ENCODE measurements at places on chromosomes 2 and 18.

DNA sequence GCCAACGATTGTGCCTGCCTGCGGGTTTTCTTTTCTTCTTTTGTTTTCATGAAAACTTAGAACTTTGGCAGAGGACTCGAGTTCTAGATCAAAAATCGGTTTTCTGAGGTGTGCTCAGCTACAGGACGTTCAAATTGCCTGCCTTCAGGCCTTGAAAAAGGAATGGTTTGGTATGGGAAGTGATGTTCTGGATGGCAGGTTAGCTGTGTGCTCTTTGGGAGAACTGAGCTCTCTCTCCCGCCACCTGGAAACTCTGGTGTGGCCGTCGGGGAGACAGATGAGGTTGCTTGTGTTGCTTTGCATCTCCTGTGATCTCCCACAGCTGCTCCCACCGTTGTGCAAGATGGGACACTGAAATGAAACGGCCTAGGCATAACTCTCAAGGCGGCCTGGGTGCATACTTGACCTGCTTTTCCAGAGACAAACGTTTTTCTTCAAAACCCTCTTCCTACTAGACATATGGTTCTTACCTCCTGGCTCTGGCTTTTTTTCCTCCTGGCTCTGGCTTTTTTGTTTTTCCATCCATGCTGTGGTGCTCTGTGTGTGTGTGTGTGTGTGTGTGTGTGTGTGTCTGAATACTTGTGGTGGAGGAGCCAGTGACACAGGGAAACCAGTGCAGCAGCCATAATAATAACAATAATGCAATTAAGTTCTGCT is 2.0 kb downstream of the FMNL2 start:
- DNase-seq = peak; percentile 36

DNA sequence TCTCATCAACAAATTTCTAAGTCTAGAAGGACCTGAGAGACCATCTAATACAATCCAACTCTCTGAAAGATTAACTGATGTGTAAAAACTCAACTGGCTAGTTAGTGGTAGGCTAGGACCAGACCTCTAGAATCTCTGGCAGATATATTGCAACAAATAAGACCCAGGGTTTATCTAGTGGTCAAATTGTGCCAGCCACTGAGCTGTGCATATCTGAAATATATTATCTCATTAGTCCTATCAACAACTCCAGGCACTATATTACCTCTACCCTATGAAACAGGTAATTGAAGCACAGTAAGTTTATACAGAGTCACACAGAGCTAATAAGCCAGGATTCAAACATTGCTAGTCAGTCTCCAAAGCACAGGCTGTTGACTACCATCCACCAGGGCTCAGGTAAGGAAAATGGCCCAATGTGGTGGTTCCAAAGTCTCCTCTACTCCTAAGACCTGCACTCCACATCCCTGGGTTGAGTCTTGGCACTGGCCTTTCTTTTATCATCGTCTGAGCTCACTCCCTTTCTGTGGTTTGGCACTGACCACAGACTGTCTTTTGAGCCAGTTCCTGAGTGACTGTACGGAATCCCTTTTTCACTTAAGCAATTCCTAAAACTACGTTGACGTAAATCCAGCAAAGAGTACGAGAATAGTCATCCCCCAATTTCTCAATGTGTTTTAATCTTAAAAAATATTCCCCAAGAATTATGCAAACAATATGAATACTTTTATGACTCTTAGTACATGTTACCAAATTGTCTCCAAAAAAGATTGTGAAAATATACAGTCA is 11.9 kb upstream of the PID1 start:
- DNase-seq = no peak

GRCh38 chr2:235458839-235459273 is 35.0 kb upstream of the AGAP1 start:
- no peak for DNase-seq

GRCh38 chr2:215879977-215880940 is 133.1 kb downstream of the MREG start:
- no peak for DNase-seq

- DNase-seq = no peak
Measured at GRCh38 chr2:159090514-159091201, 122.2 kb downstream of the TANC1 start.

- no peak for DNase-seq
Measured at GRCh38 chr18:69326094-69326493, 74.6 kb upstream of the DOK6 start.

DNA sequence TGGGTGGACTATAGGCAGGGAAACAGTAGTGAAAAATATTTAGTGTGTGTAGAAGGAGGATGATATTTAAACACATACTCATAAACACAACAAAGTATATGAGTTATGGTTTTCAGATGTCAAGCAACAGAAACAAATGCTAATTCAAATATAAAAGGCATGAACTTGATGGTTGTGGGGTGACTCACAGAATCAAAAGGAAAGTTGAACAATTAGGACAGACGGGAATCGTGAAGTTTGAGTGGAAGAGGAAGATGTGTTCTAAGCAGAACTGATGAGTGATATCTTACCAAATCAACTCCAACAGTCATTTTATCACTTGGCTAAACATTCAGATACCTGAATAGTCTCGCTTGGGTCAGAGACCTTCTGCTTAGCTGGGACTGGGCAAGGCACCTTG is 53.6 kb upstream of the ITGA6 start:
- DNase-seq = no peak

DNA sequence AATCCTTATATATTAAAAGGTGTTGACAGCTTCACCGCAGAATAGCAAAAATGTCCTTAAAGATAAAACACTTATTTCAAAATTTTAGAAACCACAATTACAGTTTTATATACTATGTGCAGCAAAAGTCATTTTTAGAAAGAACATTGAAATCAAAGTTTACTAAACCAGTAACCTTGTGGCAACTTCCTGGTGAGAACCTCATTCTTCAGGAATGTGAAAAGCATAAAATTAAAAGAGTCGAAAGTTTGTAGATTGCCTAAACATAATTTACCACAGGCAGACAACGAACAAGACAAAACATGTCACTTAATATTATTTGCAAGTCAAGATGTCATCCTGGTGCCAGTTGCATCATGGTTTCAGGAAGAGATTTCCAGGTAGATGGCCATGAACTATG is 108.3 kb upstream of the NRP2 start:
- DNase-seq = no peak

- DNase-seq = no peak
Measured at GRCh38 chr2:165475277-165476004, 5.9 kb downstream of the CSRNP3 start.

GRCh38 chr2:170462433-170463205 is 252.5 kb upstream of the SP5 start:
- no peak for DNase-seq

- DNase-seq = no peak
Measured at GRCh38 chr2:86221066-86221684, 21.9 kb downstream of the MRPL35 start.

- DNase-seq = no peak
Measured at GRCh38 chr2:170610615-170611014, 104.5 kb upstream of the SP5 start.

DNA sequence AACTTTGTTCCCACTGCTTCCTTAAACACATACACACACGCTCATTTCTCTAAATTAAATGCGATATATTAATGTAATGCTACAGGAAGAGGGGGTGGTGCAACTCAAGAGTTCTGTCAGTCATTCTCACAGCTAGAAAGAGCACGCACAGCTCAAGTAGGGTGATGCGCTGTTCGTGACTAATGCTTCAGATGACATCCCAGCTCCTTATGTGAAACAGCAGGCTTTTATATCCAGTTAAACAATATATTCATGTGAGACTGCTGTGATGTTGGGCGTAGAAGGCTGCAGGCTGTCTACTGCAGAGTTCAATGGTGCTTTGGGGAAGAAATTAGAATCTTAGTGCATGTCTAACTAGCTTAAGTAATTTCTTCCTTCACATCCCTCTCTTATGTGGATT is 912.6 kb upstream of the FSHR start:
- DNase-seq = peak; percentile 75

DNA sequence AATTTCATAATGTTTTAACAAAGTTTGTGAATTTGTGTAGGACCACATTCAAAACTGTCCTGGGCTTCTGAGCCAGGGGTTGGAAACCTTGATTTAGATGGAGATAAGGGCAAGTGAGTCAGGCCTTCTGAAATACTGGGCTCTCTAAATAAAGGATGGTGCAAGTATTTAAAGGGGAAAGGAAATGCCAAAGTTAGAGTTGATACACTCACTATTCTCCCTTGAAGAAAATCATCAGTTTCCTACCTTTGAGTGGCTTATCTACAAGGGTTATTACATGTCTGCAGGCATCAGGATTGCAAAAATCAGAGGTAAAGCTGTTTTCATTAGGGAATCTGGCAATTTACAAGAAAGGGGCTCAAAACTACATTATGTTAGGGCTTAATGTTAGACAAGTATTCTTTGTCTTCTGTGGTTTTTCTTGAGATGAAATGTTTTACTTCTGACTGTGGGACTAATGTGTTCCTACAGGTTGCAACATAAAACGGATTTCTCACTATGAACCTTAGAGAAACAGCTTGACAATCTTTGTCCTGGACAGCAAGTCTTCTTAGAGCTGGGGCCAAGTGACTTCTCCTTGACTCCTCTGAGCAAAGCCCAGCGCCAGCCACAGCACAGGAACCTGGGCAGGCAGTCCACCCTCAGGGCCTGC is 31.1 kb downstream of the RNU4ATAC start:
- DNase-seq = no peak

DNA sequence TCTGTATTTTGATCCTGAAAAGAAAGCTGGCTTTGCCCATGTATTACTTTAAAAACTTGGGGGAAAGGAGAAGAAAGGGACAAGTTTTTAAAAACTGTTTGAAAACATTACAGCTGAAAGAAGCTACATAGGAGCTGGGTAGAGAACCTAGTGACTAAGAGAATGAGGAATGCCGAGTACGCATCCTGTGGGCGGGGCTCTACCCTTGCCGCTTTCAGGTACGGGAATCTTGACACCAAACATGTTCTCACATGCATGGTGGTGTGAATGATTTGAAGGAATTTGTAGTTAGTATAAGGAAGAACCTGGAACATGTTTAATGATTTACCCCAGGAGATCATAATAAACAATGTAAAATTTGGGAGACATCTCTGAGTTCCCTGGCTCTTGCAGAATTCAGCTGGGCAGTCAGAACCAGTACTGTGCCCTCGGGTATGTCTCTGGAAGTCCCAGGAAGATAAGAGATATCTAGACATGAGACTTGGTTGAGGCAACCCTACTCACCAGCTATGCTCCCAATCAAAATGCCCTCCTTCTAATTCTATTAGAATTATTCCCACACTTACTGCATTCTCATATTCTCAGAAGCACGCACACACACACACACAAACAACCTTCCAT is 16.5 kb upstream of the TGFA start:
- DNase-seq = no peak

DNA sequence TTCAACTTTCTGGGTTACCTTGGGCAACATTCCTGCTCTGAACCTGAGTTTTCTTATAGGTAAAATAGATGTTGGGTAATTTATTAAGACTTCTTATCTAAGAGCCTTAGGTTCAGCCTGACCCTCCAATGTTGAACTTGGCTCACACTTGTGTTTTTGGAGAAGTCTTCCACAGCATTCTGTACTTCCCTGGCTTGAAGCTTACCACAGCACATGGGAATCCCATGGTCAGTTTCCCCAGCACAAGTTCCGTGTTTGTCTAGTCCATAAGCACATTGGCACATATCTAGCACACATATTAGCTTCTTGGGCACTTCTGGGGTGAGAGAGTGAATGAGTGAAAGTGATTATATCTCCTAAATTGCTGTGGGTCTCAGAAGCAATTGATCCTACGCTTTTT is 782.5 kb upstream of the HS6ST1 start:
- DNase-seq = no peak

- DNase-seq = no peak
Measured at GRCh38 chr2:85213901-85214512, 80.8 kb downstream of the TCF7L1 start.

- DNase-seq = no peak
Measured at GRCh38 chr2:153875801-153876466, 4.2 kb downstream of the GALNT13 start.

GRCh38 chr18:6279308-6279707 is 135.4 kb downstream of the L3MBTL4 start:
- no peak for DNase-seq

DNA sequence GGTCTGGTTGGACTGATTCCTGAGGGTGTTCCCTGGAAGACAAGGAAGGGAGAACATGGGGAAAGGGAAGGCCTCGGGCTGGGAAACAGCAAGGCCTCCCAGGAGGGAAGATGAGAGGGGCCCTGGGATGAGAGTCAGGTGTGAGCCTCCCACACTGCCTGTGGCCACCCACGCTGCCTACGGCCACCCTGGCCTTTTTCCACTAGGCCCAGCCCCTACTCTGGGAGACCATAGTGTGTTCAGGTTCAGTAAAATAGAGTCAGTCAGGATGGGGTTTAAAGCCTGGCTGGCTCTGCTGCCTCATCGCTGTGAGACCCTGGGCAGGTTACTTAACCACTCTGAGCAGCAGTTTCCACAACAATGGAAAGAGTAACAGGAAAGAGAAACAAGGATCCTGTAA is 47.7 kb upstream of the MAL start:
- no peak for DNase-seq

DNA sequence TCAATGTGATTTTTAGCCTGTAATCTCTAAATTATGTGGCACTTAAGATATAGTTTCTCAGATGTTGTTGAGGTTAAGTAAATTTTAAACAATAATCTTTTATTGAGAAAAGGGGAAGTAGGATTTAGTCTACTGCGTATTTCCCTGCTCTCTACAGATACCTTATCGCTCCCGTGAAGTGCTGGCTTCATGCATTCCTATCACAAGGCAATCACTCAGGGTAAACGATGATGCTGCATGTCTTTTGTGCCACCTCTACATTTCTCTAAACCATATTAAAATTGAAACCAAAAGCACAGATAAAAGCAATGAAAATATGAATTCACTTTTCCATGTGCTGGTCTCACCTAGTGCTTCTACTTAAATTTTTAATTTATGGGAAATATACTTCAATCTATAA is 14.4 kb upstream of the RPE start:
- no peak for DNase-seq

GRCh38 chr18:13225261-13225660 is 6.7 kb downstream of the LDLRAD4 start:
- DNase-seq = no peak

GRCh38 chr18:54235871-54236270 is 11.4 kb upstream of the MBD2 start:
- DNase-seq = no peak

- no peak for DNase-seq
Measured at GRCh38 chr2:102932501-102932900, 170.7 kb downstream of the TMEM182 start.

DNA sequence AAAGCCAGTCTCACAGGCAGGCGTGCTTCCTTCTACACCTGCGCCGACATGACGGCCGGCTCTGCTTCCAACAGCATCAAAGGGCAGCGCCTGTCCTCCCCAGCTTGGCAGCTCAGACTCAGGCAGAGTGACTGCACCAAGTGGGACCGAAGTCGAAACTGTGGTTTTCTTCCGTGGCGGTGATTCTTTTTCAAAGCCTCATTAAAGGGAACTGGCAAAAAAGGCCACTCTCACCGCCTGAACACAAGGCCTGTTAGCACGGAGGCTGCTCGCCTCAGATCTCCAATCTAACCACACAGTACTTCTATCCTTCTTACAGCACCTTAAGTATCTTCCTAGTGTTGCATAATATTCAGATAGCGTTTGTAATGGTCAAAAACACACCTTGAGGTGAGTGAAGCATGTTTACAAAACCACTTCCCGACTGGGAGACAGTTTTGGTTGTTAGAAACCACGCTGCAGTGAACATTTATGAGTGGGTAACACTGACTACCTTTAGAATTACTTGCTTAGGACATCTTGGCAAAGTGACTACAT is 236.4 kb downstream of the HDAC4 start:
- no peak for DNase-seq

- DNase-seq = no peak
Measured at GRCh38 chr18:31454066-31454708, 6.6 kb downstream of the DSG3 start.

Data from putamen (tissue), 1 donor.